ENCODE measurements at places on chromosomes 3 and 15. TPM values are rescaled to one million over a fixed set of nuclear protein-coding genes. Genes with fewer than 3 reads are reported as not detected.

DNA sequence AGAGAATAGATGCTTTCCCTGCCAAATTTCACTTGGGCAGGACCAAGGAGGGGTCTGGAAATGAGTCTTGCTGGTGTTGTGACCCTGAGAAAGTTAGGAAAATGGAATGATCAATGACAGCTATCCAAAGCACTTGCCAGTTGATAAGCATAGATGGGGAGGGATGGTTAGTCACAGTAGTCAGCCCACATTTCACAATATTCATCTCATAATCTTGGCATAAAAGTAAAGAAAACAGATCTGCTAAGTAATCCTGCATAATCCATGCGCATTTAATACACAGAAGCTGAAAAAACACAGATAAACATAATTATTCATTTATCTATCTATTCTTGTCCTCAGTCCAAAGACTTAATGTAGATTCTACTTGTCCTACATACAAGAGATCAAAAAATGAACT lies 184.1 kb downstream of the ZIC4 start:
- no peaks in the 10 kb centered on the region for H3K27me3 ChIP-seq
- H3K4me1 ChIP-seq = no peaks in the 10 kb centered on the region
- no peak overlapping the region for H3K4me3 ChIP-seq
- no peak overlapping the region for H3K27ac ChIP-seq
- H3K36me3 ChIP-seq = no peaks in the 10 kb centered on the region

GRCh38 chr3:73484656-73485248 lies 140.0 kb downstream of the PDZRN3 start:
- no peak overlapping the region for H3K27ac ChIP-seq
- no peaks in the 10 kb centered on the region for H3K27me3 ChIP-seq
- DNase-seq = no peak
- H3K36me3 ChIP-seq = no peaks in the 10 kb centered on the region

DNA sequence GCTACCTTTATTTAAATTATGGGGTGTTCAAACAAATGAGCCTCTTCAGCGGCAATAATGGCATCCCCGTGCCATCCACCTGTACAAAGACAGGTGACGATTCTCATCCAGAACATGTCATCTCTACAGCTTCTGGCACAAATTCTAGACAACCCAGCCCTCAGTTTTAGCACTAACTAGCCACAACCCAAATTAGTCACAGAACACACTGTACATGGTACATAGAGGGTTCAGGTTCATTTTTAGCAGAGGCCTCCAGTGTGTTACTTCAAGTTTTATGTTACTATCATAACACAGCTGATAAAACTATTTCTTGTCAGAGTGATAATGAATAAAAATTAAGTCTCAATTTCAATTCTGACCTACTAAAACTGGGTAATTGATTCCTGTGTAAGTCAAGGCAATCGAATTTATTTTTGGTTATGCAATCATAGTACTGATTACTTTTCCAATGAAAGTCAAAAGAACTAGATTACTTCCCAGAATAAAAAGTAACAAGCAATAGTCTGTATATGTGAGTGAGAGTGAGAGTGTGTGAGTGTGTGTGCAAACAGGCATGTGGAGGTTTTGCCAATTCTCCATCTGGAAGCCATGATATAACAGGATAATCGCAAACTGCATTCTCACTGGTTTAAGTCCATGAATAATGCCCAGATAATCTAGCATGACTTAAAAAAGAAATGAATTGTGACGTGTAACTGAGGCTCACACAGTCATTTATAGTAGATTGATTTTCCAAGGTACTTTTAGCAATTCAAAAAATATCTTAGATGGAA lies 37.4 kb downstream of the SHQ1 start:
- no peaks in the 10 kb centered on the region for H3K27me3 ChIP-seq
- H3K4me1 ChIP-seq = peaks cover 20% of the 10 kb centered on the region
- no peak overlapping the region for H3K27ac ChIP-seq
- H3K4me3 ChIP-seq = no peak overlapping the region
- no peaks in the 10 kb centered on the region for H3K36me3 ChIP-seq

The FBXW12 gene
- polyA plus RNA-seq = not detected

The TRIM71 gene
- not detected for polyA plus RNA-seq

DNA sequence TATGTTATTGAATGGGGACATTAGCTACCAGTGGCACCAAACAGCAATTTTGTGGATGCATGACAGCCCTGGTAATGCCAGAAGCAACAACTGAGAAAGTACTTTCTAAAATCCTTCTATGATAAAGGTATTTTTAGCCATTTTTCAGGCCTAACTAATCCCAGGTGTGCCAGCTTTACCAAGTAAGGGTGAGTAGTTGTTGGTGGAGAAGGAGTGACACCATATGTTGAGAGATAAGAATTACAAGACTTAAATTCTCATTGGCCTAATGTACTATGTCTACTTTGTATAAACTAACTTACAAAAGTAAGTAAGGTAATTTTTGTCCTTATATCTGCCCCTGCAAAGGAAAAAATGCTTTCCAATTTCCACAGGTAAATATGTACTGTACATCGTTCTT lies 4.1 kb upstream of the COX17 start:
- no peak overlapping the region for H3K4me3 ChIP-seq
- no peaks in the 10 kb centered on the region for H3K27me3 ChIP-seq
- H3K4me1 ChIP-seq = no peaks in the 10 kb centered on the region
- no peak overlapping the region for H3K27ac ChIP-seq
- DNase-seq = no peak
- no peaks in the 10 kb centered on the region for H3K36me3 ChIP-seq

The IL16 gene
- 3.0 TPM for polyA plus RNA-seq

- no peaks in the 10 kb centered on the region for H3K27me3 ChIP-seq
- H3K4me1 ChIP-seq = no peaks in the 10 kb centered on the region
- H3K36me3 ChIP-seq = no peaks in the 10 kb centered on the region
- no peak overlapping the region for H3K27ac ChIP-seq
- DNase-seq = no peak
- H3K4me3 ChIP-seq = no peak overlapping the region
Observed at GRCh38 chr3:135513106-135514059, 452.1 kb upstream of the PPP2R3A start.

- no peak overlapping the region for H3K4me3 ChIP-seq
- no peaks in the 10 kb centered on the region for H3K4me1 ChIP-seq
- no peaks in the 10 kb centered on the region for H3K36me3 ChIP-seq
- H3K27ac ChIP-seq = no peak overlapping the region
Observed at GRCh38 chr3:133563186-133563591, 10.3 kb upstream of the CDV3 start.

The IQCF5 gene
- not detected for polyA plus RNA-seq

The ZNF80 gene
- not detected for polyA plus RNA-seq

The SMAD6 gene
- polyA plus RNA-seq = 1.8 TPM

The LOXL1 gene
- not detected for polyA plus RNA-seq

DNA sequence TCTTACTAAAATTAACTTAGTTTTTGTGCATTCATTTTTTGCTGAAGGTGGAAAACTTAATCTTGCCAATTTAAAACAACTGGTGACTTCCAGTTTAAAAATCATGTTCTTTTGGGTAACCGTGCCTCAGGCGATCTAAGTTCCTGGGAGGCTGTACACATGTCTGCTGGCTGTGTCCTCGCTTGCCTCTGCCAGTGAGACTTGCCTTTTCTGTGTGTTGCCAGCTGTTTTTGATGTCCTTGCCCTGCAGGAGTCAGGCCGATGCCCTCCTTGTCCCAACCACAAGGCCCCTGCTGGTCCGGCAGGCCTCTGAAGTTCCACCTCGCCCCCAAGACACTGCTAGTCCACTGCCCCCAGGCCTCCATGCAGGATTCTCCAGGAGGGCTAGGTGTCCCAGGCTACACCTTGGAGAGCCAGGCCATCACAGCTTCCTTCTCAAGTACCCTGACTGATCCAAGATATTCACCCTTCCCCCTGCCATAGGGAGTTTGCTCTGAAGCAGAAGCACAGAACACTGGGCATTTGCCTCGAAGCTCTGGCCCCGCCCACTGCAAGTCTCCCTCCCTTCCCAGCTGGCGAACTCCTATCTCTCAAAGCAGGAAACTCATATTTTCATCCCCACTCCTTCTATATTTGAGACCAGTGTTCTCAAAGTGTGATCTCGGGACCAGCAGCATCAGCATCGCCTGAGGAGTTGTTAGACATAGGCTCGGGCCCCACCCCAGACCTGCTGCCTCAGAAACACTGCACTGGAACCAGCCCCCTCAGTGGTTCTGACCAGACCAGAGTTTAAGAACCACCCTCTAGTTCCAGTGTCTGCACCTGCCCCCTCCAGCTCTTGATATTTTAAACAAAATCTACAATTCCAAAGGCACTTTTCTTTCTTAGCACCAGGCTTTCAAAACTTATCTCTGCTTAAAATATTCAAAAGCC lies 185.8 kb upstream of the UBE2E1 start:
- no peak overlapping the region for H3K27ac ChIP-seq
- no peak for DNase-seq
- no peak overlapping the region for H3K4me3 ChIP-seq
- H3K4me1 ChIP-seq = no peaks in the 10 kb centered on the region
- H3K36me3 ChIP-seq = no peaks in the 10 kb centered on the region

DNA sequence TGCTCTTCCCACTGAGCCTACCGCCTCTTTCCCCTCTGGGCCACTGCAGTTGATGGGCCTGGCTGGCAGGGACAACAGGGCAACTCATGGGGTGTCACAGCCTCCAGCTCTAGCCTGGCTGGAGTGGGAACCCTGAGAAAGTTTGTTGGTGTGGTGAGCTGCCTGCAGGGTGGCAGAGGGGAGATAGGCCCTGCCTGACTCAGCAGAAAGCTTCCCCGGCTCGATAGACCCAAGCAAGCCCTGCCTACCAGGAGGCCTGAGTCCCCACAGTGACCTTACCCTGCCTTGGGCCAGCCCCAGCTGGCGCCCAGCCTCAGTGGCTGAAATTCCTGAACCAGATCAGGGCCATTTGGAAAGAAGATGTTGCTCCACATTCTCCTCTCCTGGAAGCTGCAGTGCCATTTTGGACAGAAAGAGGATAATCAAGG lies 29.4 kb downstream of the ABTB1 start:
- no peak overlapping the region for H3K27ac ChIP-seq
- H3K36me3 ChIP-seq = no peaks in the 10 kb centered on the region
- DNase-seq = peak; percentile 55
- H3K4me1 ChIP-seq = peaks cover 60% of the 10 kb centered on the region
- H3K4me3 ChIP-seq = no peak overlapping the region

The NR2E3 gene
- 0.47 TPM for polyA plus RNA-seq

The LRRC31 gene
- 81.1 TPM for polyA plus RNA-seq

- H3K27me3 ChIP-seq = no peaks in the 10 kb centered on the region
- no peak overlapping the region for H3K4me3 ChIP-seq
- H3K27ac ChIP-seq = no peak overlapping the region
- no peak for DNase-seq
Observed at GRCh38 chr15:69158201-69158842, 2.1 kb upstream of the GLCE start.

DNA sequence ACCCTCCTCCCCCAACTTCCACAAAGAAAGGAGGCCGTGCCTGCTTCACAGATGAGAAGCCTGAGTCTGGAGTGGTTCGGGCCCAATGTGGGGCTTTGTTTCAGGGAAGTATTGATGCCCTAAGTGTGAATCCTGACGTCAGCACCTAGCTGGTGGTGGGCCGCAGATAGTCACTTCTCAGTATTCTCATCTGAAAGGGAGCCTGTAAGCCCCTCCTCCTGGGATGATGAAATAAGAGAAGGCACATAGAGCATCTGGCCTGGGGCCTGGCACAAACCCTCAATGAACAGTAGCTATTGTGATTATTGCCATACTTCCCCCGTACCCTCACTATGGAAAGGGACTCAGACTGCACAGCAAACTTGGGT lies 24.8 kb downstream of the LINGO1 start:
- H3K27me3 ChIP-seq = no peaks in the 10 kb centered on the region
- DNase-seq = no peak
- no peak overlapping the region for H3K4me3 ChIP-seq
- H3K36me3 ChIP-seq = no peaks in the 10 kb centered on the region

Data from sigmoid colon (tissue), 7 donors.